ENCODE measurements at places on chromosomes 16 and 17.

DNA sequence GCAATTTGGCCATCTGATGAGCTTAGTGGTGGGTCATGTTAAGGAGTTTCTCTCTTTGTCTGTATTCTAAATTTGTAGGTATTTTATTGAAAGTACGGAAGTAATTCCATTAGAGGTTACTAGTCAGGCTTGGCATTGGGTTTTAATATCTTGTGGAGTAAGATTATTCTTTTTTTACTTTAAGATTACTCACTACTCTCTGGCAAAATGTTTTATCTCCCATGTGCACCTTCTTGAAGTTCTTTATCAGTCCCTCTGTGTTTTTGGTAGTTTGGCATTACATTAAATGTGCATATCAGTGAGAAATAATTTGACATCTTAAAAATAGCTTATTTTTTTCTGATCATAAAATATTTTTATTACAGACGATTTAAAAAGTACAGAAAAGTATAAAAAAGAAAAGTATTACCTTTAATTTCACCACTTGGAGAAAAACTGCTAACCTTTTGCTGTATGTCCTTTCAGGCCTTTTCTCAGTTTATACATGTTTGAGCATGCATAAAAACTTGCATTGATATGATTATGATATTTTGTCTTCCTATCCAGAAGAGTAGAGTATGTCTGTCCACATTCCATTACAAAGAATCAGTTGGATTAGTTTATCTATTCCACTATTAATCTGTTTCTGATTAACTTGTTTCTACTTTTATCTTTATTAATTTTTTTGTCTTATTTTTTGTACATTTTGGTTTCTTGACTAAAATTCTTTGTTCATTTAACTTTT is 198.3 kb downstream of the SPECC1 start:
- no peak for DNase-seq

DNA sequence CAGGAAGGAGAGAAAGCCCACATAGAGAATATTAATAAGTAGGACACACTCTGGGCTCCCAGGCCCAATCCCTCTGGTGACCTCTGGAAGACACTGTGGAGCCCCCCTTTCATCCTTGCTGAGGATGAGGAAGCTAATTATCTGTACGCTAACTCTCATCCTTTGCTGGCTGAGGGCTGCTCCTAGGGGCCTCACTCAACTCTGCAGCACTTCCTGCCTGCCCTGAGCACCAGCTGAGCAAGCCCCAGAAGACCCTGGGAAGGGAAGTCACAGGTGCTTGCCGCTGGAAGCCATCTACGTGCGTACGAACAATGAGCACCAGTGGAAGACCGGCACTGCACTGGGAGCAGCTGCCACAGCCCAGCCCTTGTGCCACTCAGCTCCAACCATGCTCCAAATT is 145.8 kb upstream of the CDH5 start:
- no peak for DNase-seq

DNA sequence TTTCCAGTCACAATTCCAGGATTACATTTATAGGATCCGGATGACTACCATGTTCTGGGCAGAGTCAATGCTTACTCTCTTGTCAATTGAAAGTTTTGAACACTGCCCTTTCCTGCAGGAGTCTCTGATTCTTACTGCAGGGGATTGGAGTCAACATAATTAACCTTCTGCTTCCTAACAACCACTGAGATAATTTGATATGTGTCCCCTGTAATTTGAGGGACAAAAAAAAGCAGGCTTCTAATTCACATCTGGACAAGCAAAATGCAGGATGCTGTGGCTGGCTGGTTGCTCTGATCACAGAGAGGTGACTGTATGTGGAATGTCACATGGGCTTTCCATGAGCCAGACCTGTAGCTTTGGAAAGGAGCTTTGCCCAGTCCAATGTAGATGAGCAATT is 54.9 kb downstream of the PMP22 start:
- no peak for DNase-seq

GRCh38 chr17:27299384-27300049 is 5.6 kb downstream of the WSB1 start:
- DNase-seq = no peak

- peak; percentile 76 for DNase-seq
Measured at GRCh38 chr17:56913353-56913866, 439 bp downstream of the TRIM25 start.

GRCh38 chr17:82776454-82776853 is 24.6 kb downstream of the TBCD start:
- DNase-seq = no peak

All from GM23338 (cell line).